NCI-H1048 (cell line): ENCODE measurements at places on chromosomes 1 and 21.

GRCh38 chr1:25232866-25233784, 823 bp upstream of the SYF2 start:
- no peak for DNase-seq

DNA sequence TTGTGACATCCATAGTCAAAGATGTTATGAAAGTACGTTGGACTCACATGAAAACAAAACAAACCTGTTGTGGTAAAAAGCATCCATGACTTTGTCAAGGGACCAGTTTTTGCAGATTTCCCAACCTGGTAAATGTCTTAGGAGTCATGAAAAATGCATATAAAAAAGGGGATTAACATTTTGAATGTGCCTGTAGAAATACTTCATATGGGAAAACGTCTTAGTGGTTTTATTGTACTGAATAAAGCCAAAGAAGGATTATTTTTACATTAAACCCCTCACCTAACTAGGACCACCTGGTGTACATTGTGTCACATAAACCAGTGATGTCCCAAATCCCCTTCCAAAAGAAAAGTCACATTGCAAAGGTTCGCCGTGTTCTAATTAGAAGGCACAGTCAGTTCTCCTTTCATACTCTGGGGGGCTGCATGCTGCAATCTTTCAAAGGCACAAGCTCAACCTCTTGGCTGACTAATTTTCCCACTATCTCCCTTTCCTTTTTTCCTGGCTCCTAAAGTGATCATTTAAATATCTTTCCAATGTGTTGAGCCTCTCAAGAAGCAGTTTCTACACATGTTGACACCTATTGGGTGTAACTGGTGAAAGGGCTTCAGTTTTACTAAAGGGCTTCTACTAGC, 119.8 kb upstream of the SPAG17 start:
- DNase-seq = no peak

GRCh38 chr1:3725366-3725765, 26.9 kb upstream of the CCDC27 start:
- no peak for DNase-seq

GRCh38 chr1:59143133-59143487, 153.8 kb upstream of the FGGY start:
- DNase-seq = no peak
